Hematopoietic multipotent progenitor cell treated with erythropoietin and hydrocortisone succinate and interleukin-3 and kit ligand, for 4 days (in vitro differentiated cells): ENCODE measurements at places on chromosomes 7 and 10.
A peak's percentile ranks its signal among the peaks of the same experiment; 100 is the strongest.

- no peak for DNase-seq
Measured at GRCh38 chr7:82624965-82625364, 181.4 kb upstream of the CACNA2D1 start.

- no peak for DNase-seq
Measured at GRCh38 chr10:78617631-78618030, 451.1 kb upstream of the ZMIZ1 start.

- DNase-seq, result no peak
Measured at GRCh38 chr7:133821171-133821570, 306.0 kb upstream of the LRGUK start.

DNA sequence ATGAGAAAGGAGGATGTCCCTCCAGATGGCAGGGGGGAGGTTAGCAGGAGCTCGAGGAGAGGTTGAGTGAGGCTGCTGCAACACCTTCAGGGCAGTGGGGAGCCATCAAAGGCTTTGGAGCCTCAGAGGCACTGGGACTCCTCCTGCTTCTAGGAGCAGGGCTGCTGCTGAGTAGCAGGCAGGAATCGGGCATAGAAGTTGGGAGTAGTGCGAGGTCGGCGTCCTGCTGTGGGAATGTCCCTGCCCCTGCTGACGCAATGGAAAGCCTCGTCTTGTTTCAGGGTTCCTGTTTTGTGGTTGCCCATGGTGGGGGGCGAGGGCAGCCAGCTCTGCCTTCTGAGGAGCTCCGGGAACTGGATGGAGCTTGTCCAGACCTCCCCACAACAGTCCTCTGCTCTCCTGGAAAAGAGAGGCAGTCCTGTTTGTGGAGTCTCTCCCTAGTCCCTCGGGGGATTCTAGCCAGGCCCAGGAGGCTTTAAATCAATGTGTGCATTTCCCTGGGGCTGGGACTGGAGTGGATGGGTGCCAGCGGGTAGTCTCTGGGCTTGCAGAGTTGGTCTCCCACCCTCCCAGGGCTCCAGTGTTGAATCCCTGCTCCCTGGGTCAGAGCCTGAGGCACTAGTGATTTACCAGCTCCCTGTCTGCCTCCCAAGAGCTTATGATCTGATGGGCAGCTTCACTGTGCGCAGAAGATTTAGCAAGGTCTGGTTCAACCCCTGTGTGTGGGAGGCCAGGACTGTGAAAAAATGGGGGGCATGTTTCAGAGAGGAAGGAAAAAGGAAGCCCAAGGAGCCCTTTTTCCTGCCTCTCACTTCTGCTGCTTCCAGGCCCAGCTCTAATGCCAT lies 98.7 kb upstream of the PPIF start:
- peak; percentile 58 for DNase-seq

GRCh38 chr7:157558516-157558874 lies 221.7 kb downstream of the DNAJB6 start:
- no peak for DNase-seq

DNA sequence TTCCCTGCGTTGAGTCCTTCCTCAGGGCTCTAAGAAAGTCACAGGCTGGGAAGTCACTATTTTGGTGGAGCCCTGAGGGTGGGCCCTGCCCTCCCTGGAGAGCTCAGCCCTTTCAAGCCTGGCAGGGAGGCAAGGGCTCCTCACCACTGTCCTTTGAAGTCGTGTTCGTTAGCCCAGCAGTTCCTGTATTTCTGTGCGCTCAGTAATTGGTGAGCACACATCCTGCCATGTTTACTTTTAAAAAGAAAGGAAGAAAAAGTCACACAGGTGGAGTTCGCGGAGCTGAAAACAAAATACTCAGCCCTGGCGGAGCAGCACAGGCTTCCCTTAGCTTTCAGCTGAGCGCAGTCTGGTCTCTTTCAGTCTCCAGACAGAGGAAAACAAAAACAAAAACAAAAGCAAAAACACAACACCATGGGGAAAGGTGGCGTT lies 37.1 kb downstream of the PRKCQ start:
- DNase-seq, result peak; percentile 78

GRCh38 chr7:50676740-50677637 lies 105.7 kb downstream of the GRB10 start:
- no peak for DNase-seq

DNA sequence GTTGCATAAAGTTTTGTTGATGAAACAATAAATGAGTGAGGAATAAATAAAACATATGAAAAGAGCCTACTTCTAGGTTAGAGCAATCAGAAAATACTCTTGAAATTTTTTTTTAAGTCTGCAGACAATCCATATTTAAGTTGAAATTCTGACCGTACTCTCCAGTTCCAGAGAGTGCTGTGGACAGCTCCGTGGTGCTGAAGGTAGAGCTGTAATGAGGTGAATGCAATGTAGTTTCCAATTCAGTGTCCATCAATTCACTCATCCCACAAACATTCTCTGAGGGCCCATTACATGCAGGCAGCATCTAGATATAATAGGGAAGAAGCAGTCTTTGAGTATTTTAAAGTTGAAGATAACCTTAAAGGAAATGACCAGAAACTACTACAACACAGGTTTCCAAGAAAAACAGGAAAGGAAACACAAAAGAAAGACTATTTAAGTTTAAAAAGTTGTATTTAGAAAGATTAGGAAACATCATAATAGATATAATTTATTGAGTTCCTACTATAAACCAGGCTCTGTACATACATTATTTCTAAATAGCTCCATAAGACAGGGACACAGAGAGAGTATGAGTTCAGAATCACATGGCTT lies 44.0 kb upstream of the CRTAC1 start:
- peak; percentile 48 for DNase-seq

DNA sequence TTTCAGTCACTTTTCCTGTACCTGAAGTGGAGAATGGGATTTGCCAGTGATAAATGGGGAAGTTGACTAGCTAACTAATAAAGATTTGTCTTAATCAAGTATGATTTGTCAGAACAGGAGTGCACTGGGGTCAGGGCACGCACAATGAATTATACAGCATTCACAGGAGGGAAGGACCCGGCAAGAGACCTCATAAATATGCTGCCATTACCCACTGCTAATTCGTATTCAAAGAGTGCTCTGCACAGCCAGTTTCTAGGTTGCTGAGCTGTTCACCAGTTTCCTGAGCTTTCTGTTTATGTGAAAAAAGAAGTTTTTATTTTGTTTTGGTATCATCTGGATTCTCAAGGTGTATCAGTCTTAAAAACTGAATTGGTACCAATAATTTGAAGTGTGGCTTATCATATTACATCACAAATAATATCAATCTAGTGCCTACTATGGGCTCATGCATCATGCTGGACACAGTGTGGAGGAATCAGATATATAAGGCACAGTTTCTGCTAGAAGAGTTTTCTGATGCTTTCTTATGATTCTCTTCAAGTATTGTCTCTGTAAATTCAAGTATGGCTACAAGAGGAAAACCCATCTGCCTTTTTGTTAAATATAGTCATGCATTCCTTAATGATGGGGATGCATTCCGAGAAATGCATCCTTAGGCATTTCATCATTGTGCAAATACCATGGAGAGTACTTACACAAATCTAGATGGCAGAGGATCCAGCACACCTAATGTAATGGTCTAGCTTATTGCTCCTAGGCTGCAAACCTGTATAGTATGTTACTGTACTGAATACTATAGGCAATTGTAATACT lies 202.2 kb downstream of the VTI1A start:
- no peak for DNase-seq

- DNase-seq, result no peak
Measured at GRCh38 chr7:91771921-91772815, 108.3 kb downstream of the MTERF1 start.

DNA sequence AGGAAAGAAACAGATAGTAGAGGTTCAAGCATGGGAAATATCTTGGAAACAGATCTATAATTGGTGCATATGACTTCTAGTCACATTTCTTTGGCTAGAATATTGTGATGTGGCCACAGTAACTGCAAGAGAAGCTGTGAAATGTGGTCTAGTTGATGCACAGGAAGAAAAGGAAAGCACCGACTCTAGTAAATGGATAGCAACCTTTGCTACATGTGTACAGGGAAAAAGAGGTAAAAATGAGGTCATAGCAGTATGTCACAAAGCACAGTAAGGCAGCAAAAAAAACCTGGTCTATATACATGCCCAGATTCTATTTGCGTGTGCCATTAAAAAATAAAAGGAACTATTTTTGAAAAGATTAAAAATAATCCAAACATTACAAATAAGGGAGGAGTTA lies 102.6 kb upstream of the LRRN3 start:
- no peak for DNase-seq

DNA sequence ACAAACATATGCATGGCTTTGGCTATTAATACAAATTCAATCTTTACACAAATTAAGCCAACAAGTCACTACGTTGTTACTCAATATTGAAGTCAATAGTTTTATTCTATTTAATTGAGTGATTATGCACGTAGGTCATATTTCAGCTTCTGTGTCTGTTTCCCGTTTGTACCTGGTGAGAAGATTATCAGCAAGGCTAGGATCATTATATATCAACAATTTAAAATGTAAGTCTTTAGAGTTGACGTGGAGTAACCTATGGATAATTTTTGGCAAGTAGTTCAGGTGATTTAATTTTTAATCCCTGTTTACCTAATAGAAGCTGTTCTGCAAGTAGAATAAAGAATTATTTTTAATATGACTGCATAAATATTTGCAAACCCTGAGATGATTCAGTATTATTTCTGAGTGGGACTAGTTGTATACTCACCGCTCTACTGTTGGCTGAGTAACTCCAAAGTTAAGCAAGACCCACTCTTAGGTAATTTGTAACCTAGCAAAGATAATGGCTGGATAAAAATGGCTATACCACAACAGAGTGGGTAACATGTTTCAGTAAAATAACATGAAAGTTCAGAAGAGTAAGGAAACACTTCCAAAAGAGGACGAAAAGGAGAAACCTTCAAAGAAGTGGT lies 161.0 kb downstream of the HGF start:
- no peak for DNase-seq

DNA sequence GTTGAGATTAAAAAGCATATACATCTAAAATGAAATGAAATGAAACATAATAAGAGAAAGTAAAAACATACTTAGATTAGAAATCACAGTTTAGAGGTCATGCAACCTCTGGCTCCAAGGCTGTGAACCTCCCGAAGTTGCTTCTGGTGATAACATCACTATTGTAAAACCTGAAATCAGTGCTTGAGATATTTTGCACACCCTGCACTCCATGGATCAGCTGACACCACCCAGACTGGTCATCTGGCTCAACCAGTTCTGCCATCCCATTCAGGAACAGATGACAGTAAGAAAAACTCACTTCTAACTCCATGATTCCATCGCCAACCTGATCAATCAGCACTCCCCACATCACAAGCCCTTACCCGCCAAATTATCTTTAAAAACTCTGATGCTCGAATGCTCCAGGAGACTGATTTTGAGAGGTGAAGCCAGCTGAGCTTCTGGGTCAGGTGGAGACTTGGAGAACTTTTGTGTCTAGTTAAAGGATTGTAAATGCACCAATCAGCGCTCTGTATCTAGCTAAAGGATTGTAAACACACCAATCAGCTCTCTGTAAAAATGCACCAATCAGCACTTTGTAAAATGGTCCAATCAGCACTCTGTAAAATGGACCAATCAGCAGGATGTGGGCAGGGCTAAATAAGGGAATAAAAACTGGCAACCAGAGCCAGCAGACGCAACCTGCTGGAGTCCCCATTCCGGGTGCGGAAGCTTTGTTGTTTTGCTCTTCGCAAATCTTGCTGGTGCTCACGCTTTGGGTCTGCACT lies 162.6 kb upstream of the MAGI2 start:
- no peak for DNase-seq

- DNase-seq, result no peak
Measured at GRCh38 chr7:44378744-44379143, 53.4 kb upstream of the CAMK2B start.

- DNase-seq, result peak; percentile 45
Measured at GRCh38 chr10:119502209-119502608, 40.3 kb downstream of the RGS10 start.

GRCh38 chr10:22750131-22750530 lies 35.8 kb upstream of the PIP4K2A start:
- no peak for DNase-seq

GRCh38 chr7:64775289-64775688 lies 18.9 kb upstream of the ZNF138 start:
- DNase-seq, result no peak

DNA sequence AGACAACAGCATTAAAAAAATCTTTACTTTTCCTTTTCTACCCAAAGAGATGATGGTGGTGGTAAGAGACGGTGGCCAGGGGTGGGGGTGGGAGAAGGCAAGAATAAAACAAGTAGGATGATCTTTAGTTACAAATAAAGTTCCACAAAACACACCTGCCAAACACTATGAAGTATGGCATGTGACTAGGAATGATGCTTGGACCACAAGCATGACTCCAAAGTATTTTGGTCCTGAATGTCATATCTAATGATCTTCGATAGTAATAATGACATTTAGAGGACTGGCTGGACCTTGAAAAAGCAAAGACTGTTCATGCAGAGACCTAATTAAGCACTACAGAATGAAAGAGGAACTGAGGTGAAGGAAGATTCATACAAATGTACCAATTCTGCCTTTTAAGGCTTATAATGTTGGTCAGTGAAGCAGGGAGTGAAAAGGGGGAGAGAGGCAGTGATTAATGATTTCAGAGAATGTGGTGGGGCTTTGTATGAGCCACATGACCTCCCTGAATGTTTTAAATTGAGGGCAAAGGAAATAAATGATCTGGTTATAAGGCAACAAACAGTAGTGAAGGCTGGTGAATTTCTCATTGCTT lies 29.6 kb upstream of the DKK1 start:
- no peak for DNase-seq

DNA sequence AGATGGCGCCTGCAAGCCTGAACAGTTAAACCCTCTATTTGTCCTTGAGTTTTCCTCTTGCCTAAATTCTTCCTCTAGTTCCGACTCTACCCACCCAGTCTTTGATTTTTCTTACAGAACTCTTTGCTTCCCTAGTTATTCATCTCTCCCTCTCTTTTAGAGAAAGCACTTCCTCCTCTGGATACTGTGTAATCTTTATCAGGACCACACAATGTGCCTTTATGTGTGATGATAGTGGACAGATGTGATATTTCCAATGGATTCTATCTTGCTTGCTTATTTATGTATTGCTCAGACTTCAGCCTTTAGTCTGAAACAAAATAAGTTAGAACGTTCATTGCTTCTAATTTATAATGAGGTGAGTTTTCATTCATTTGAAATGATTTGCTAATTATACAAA lies 79.5 kb upstream of the CAV2 start:
- DNase-seq, result no peak

DNA sequence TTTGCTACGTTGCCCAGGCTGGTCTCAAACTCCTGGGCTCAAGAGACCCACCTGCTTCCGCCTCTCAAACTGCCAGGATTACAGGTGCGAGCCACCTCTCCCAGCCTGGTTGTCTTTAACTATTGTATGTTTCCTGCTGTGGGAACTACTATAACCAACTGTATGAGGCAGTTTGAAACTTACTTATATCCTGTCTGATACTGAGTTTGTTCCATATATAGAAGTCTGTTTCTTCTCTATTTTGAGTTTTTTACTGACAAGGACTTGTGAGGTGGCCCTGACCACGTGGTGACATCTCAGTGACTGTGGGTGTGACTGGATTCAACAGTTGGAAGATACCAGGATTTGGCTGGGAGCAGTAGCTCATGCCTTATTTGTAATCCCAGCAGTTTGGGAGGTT lies 14.2 kb downstream of the FBH1 start:
- DNase-seq, result no peak
